ENCODE measurements at places on chromosomes 1 and 21. TPM values are rescaled to one million over a fixed set of nuclear protein-coding genes. Genes with fewer than 3 reads are reported as not detected.

Gene AMY1A
- not detected for total RNA-seq

Gene GBP6
- total RNA-seq, result not detected

Gene TRAF5
- total RNA-seq, result 37.6 TPM

Gene MAP3K21
- 40.2 TPM for total RNA-seq

Gene LCK
- total RNA-seq, result 1.6 TPM

Gene RGS1
- 10.4 TPM for total RNA-seq

GRCh38 chr1:106753066-106753465, 303.4 kb upstream of the PRMT6 start:
- H3K27me3 ChIP-seq, result no peaks in the 10 kb centered on the region
- no peak for DNase-seq
- no peak overlapping the region for H3K27ac ChIP-seq
- H3K4me3 ChIP-seq, result no peak overlapping the region
- H3K36me3 ChIP-seq, result no peaks in the 10 kb centered on the region

GRCh38 chr1:93607814-93608186, 73.8 kb downstream of the BCAR3 start:
- H3K4me1 ChIP-seq, result peaks cover 4% of the 10 kb centered on the region
- no peak overlapping the region for H3K27ac ChIP-seq
- no peaks in the 10 kb centered on the region for H3K36me3 ChIP-seq
- H3K4me3 ChIP-seq, result no peak overlapping the region

- no peaks in the 10 kb centered on the region for H3K27me3 ChIP-seq
- no peaks in the 10 kb centered on the region for H3K36me3 ChIP-seq
- H3K4me3 ChIP-seq, result no peak overlapping the region
- peak; percentile 64 for DNase-seq
Measured at GRCh38 chr21:39016740-39017315, 166.4 kb downstream of the PSMG1 start.

DNA sequence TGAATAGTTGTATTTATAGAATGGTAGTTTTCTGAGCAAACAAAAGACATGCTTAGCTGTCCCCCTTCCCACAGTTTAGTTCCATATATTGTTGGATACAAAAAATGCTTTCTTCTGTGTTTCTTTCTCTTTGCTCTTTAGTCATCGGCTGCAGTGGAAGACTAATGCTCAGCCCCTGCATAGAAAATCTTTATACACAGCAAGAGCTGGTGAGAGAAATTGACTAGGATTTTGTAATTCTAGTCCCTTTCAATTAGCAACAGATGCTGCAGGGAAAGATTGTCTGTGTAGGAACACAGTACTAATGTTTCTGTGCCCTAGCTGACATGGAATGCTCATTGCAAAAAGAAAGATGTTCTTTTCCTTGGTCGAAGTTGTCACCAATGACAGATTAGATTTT, 200.9 kb downstream of the RPS6KC1 start:
- H3K27ac ChIP-seq, result no peak overlapping the region
- no peaks in the 10 kb centered on the region for H3K27me3 ChIP-seq
- no peak for DNase-seq
- no peaks in the 10 kb centered on the region for H3K36me3 ChIP-seq

DNA sequence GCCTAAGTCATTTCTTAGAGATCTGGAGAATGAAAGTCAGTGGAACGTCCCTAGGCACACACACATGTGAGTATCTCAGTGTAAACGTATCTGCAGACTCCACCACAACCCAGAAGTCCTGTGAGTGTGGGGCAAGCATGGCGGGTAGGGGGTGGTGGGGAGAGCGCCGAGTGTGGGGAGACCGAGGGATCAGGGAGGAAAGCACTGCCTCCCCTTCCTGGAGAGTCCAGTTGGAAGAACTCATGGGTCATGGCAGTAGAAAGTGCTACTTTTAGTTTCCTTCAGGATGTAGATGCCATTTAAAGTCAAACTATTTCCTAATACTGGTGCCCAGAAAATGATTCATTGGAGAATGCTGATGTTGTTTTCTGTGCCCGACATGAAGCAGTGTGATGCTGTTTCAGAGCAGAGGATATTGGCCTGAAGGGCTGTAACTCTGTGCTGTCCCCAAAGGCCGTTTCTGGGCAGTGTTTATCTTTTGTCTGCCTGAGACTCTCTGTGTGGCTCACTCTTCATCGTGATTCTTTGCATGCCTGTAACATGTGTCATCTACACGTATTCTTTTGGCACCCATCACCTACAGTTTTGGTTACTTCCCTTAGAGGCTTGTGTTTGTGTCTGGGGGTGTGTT, 45.7 kb upstream of the TSPAN2 start:
- H3K36me3 ChIP-seq, result no peaks in the 10 kb centered on the region
- no peak for DNase-seq
- H3K27me3 ChIP-seq, result no peaks in the 10 kb centered on the region
- no peak overlapping the region for H3K27ac ChIP-seq

DNA sequence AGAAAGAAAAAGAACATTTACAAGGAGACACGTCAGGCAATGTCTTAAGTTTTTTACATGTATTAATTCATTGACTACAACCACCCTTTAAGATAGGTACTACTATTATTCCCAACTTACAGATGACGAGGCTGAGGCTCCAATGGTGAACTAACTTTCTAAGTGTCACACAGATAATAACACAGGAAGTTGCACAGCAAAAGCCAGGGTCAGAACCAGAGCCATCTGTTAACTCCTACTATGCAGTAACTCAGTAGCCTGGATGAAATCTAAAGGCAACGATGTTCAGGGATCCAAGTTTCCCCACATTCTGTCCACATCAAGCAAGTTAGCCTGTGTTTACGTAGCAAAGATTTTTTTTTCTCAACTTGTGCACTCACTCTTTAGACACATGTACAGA, 371.7 kb downstream of the PTPRC start:
- no peak overlapping the region for H3K4me3 ChIP-seq
- H3K4me1 ChIP-seq, result no peaks in the 10 kb centered on the region
- no peak for DNase-seq

- no peaks in the 10 kb centered on the region for H3K36me3 ChIP-seq
- no peak overlapping the region for H3K27ac ChIP-seq
- no peaks in the 10 kb centered on the region for H3K27me3 ChIP-seq
- peak overlapping the region; percentile 46 for H3K4me3 ChIP-seq
- DNase-seq, result peak; percentile 38
Measured at GRCh38 chr1:90850181-90850897, 133.2 kb upstream of the BARHL2 start.

DNA sequence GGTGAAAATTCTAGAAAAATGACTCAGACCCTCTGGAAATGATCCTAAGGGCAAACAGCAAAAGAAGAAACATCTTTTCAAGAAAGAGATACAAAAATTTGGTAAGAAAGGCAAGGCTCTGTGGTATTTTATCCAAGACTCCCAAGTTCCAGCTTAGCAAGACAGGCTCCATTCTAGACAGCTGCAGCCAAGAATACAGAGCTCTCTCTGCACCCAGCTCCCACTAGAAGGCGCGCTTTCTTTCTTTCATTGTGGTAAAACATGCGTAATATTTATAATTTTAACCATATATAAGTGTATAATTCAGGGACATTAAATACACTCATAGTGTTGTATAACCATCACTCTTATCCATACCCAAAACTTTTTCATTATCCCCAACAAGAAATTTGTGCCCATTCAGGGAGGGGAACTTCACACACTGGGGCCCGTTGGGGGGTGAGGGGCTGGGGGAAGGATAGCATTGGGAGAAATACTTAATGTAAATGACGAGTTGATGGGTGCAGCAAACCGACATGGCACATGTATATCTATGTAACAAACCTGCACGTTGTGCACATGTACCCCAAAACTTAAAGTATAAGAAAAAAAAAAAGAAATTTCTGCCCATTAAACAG, 2.2 kb upstream of the HFM1 start:
- no peaks in the 10 kb centered on the region for H3K27me3 ChIP-seq
- no peak for DNase-seq
- H3K4me3 ChIP-seq, result no peak overlapping the region
- no peaks in the 10 kb centered on the region for H3K36me3 ChIP-seq

DNA sequence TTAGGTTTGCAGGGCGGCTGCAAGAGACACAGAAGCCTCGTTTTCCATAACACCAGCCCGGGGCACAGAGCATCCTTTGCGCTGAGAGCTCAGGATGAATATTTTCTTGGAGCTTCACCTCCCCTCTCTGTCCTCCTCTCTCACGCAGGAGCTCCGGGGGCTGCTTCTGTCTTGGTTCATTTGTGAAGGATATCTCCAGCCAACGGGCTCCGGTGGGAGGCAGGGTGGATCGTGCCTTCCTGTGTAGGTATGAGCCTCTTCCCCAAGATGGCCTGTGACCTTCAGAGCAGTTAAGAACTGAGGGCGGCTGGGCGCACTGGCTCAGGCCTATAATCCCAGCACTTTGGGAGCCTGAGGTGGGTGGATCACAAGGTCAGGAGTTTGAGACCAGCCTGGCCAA, 319.0 kb upstream of the C1orf174 start:
- no peak for DNase-seq
- no peak overlapping the region for H3K27ac ChIP-seq
- no peaks in the 10 kb centered on the region for H3K4me1 ChIP-seq

GRCh38 chr1:182071924-182072323, 10.4 kb upstream of the ZNF648 start:
- no peaks in the 10 kb centered on the region for H3K36me3 ChIP-seq
- no peaks in the 10 kb centered on the region for H3K4me1 ChIP-seq
- no peak overlapping the region for H3K4me3 ChIP-seq
- DNase-seq, result no peak
- H3K27ac ChIP-seq, result no peak overlapping the region
- no peaks in the 10 kb centered on the region for H3K27me3 ChIP-seq

GRCh38 chr1:19918057-19918456, 5.4 kb downstream of the PLA2G2E start:
- H3K36me3 ChIP-seq, result peaks cover 4% of the 10 kb centered on the region
- H3K4me3 ChIP-seq, result no peak overlapping the region
- peak; percentile 80 for DNase-seq
- H3K27me3 ChIP-seq, result no peaks in the 10 kb centered on the region
